ENCODE measurements at places on chromosomes 12 and 14.

DNA sequence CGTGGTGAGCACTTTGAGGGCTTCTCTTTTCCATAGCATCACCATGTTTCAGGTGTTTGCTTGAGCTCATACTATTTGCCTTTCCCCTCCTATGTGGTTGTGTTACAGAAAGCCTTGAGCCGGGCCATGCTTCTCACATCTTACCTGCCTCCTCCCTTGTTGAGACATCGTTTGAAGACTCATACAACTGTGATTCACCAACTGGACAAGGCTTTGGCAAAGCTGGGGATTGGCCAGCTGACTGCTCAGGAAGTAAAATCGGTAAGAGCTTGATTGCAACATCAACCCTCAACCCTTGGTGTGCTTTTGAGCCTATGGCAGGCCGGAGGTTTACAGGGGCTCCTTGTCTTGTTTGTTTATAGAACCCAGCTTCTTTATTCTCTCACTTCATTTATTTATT lies 8.1 kb downstream of the LETMD1 start:
- no peak for DNase-seq

GRCh38 chr12:79690142-79690637 lies 574 bp downstream of the PAWR start:
- DNase-seq: no peak

GRCh38 chr12:117662220-117662619 lies 300.8 kb upstream of the NOS1 start:
- DNase-seq: peak; percentile 10

DNA sequence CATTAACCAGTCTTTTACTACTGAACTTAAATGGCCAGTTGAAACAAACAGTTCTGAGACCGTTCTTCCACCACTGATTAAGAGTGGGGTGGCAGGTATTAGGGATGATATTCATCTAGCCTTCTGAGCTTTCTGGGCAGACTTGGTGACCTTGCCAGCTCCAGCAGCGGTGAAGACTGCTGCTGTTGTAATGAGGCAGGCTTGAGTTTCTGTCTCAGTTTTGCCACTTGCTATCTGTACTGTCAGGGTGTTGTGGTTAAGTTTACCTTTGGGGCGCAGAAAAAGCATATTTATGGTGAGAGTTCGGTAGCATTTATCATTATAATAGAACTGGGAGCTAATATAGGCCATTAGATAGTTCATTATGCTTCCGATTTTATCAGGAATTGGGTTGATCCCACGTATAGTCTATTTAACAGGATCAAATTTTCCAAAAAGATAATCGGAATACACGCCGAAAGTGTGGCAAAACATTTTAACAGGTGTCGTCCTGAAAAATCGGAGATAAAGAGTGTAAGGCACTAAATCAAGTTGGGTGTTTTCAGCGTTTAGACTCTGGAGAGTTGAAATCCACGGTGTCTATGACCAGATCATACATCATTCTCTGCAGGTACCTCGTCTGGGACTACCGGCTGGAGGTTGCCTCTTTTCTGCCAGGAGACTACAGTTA lies 688 bp upstream of the NECAP1 start:
- no peak for DNase-seq

- DNase-seq: no peak
Measured at GRCh38 chr12:108060903-108061302, 68.2 kb upstream of the WSCD2 start.

DNA sequence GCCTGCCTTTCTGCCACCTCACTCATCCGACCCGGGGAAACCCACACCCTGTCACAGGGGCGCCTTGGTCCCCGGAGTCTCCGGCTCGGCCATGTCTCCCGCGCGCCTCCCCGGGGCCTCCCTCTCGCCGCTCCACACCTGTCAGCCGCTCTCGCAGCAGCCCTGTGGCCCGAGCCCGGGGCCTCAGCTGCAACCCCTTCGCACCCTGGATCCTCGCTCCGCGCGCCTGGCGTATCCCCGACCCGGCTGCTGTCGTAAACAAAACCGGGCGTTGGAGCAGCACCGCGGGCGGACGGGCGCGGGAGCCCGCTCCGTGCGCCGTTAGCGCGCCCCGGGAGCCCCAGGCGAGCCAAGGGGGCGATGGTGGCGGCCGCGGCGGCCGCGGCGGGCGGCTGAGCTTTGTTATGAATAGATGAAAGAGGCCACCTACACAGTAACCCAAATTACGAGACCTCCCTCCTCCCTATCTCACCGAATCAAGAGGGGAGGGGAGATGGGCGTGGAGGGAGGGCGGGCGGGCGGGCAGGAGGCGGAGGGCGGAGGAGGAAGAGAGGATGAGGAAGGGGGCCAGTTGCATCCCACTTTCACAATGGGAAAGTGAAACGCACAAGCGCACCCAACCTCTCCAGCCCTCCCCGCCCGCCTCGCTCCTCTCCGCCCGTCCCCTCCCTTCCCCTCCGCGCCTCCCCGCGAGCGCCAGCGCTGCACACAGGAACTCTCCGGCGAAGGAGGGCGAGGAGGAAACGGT lies at the start of gene PLXNC1:
PLXNC1 (plus strand) TSS at position 587 of the 748 bp plus-strand sequence. CDS start 395 bp downstream, outside the sequence.
- DNase-seq: peak; percentile 60

- no peak for DNase-seq
Measured at GRCh38 chr12:54700301-54700700, 52.1 kb upstream of the DCD start.

- DNase-seq: no peak
Measured at GRCh38 chr12:6405963-6406362, 22.0 kb downstream of the LTBR start.

DNA sequence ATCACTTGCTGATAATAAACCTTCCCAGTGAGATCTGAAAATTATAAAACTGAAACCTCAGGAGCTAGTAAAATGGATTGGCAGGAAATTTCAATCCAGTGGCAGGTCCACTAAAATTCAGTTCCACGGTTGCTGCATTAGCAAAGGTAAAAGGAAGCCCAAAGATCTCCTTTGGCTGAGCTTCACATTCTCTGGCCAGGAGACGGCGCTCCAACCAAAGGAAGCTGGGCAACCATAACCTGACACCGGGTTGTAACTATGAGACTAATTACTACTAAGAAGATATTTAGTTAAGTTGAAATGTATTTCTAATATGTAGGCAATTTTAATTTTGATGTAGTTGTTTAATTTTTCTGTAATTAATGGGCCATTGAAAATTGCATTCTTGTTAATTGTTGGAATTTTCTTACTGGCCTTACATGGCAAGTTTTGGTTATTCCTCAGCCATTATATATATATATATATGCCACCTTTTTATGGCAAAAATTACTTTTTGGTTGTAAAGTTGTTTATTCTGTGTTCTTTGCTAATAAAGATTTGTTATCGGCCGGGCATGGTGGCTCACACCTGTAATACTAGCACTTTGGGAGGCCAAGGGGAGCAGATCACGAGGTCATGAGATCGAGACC lies 17.0 kb downstream of the OR8S1 start:
- peak; percentile 21 for DNase-seq

GRCh38 chr12:24230061-24230701 lies 280.7 kb upstream of the SOX5 start:
- DNase-seq: peak; percentile 14

DNA sequence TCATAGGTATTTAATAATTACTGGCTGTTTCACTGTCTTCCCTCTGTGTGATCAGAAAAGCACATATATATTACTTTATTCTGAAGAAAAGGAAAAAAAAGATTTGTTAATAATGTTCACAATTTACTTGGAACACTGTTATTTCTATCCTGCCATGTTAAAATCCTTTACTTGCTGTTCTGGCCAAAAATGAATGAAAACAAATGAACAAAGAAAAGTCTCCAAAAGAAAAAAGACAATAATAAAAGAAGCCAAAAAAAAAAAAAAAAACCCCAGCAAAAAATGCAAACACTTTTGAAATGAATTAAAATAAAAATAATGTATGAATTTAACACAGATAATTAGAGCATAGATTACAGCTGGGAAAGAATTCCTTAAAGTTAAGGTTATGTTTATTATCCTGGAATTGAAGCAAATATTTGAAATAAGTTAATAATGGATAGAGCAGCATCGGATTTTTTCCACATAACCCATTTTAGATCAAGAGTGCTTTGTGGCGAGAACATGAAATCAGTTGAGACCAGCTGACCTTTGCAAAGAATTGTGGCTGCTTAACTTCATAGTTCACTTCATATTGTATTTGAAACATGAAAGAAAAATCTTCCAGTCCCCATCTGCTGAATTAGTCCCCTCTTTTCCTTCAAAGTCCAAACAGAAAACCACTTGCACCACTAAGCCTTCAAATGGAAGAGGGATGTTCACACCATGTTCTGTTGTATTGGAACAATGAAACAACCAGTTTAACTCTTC lies 444.8 kb downstream of the ADAMTS20 start:
- no peak for DNase-seq

DNA sequence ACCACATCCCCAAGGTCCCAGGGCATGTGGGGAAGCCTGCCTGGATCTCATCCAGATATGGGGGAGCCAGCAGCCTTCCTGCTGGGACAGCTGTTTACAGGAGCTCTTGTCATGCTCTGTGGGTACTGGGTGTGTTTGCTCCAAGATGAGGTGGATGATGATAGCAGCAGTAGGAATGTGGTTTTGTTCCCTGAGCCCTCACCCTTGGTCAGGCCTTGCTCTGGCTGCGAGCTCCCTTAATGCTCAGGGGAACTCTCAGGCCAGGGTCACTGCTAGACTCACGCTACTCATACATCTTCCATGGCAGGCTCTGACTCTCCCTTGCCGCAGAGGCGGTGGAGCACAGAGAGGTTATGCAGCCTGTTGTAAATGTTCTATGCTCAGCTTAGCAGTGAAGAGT lies 990.3 kb downstream of the AACS start:
- peak; percentile 11 for DNase-seq

DNA sequence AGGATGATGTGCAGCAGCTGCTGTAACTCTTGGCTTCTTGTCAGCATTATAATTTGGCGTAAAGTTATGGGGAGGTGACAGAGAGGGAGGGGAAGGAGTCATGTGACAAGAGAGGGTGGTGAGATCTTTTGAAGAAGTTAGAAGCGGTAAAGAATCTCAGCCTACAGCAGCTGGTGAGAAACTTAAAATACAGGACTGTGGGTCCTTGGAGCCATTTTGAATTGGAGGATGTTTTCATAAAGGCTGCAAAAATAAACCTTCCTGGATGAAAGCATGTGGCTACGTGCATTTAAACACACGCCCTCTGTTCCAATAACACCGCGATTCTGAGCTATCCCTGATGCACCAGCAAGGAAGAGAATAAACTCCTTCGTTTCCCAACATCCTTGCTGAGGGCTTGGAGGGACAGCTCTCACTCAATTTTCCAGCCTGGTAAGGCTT lies 133.7 kb downstream of the TMEM30B start:
- DNase-seq: no peak

- DNase-seq: no peak
Measured at GRCh38 chr14:44070046-44070445, 437.0 kb downstream of the FSCB start.

- peak; percentile 84 for DNase-seq
Measured at GRCh38 chr14:103546652-103547454, 15.6 kb downstream of the BAG5 start.

DNA sequence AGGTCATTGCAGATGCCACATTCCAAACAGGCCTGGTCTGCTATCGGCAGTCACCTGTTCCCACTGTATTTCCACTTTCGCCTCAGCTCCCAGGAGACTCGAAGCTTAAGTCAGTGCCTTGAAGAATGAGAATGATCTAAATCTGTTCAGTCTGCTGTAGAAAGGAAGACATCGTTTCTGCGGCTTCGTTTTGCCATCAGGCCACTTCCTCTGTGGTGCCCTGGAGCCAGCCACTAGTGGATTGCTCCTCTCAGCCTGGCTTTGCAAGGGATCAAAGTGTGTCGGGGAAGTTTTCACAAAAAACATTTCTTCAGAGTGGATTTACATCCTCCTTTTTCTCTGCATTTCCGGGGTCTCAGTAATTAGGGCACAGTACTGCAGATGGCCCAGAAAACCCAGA lies 66.7 kb downstream of the AACS start:
- DNase-seq: no peak

DNA sequence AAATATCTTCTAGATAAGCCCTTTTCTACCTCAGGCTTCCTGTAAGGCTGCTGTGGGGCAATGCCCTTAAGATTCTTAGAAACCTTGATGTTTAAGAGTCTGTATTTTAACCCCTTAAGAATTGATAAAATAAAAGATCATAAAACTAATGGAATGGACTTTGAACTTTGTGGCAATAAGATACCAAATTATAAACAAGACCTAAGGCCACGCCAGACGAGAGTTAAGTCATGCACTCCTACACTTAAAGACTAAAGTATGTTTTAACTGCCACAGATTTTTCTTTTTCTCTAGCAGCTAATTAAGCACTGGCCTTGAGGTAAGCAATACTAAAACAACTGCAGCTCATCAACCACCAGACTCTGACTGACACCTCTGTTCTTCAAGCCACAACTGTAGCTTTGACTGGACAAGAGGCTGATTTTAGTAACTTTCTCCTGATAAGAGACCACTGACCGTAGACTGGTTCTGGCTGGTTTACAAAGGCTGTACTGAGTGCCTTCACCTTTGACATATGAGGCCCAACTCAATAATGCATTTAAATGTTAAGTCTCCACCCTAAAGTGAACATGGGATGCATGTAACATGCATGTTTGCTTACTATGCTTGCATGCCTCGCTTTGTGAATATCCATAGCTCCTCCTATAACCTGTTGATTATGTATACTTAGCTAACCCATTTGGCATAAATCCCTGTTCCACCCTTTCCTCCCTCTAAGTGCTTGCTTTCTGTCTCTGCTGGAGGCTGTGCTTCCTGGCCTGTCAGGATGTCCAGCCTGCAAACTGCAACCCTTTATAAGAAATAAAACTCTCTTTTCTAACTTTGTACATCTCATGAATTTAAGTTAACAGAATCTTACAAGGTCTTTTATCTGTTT lies 71.9 kb downstream of the KLHL28 start:
- DNase-seq: no peak

- no peak for DNase-seq
Measured at GRCh38 chr12:118827047-118827446, 154.3 kb upstream of the SRRM4 start.

- no peak for DNase-seq
Measured at GRCh38 chr12:64551676-64552075, 58.6 kb upstream of the RASSF3 start.

DNA sequence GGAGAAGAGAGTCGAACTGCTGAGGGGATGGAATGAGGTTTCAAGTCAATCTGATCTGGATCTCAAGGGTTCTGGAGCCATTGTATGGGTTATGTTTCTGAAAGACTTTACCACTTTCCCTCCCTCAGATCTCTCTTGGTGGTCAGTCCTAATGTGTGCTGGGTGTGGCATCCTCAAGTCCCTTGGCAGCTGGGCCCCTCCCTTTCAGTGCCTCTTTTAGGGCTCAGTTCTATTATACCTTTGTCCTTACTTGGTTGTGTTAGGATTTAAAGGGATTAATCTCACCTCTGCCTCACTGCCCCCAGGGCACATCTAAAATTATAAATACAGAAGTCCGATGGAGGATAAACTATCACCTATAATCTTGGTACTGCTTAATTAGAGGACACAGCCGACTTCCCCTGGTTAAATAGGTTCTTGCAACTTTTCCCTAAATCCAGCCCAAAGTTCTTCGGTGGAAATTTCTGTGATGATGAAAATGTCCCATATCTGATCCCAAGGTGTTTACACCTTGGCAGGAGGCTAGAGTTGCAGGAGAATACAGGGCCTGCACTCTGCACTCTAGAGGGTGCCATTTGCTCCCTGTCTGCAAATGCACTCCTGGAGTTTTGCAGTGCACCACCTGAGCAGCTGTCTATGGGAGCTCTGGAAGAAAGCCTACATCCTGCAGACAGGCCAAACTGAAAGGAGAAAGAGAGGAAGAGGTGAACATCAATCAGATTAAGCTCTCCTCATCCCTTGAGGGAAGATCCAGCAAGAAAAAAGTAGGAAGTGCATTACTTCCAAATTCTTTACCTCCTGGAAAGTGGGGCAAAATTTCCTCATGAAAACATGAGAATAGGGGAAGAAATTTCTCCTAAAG lies 106.8 kb downstream of the NUAK1 start:
- no peak for DNase-seq
